Esophagus squamous epithelium (tissue), 5 donors: ENCODE measurements at places on chromosomes 5 and 9. TPM values are rescaled to one million over a fixed set of nuclear protein-coding genes. Genes with fewer than 3 reads are reported as not detected.

The DBH gene
- not detected for total RNA-seq

The FIBCD1 gene
- not detected for total RNA-seq

The PTPA gene
- 110 TPM for total RNA-seq

The PCDHGA10 gene
- 7.2 TPM for total RNA-seq

The NRARP gene
- total RNA-seq = 19.6 TPM

The CTXN3 gene
- total RNA-seq = 0.13 TPM

The ST8SIA4 gene
- 1.6 TPM for total RNA-seq

The IL33 gene
- total RNA-seq = 34.0 TPM

The PFN3 gene
- total RNA-seq = not detected

The THBS4 gene
- 4.7 TPM for total RNA-seq

The PHAX gene
- 40.3 TPM for total RNA-seq

- no peak for DNase-seq
Measured at GRCh38 chr9:123397975-123398374, 42.0 kb downstream of the CRB2 start.

GRCh38 chr9:112838342-112838741, 52.3 kb downstream of the SLC46A2 start:
- no peak for DNase-seq

DNA sequence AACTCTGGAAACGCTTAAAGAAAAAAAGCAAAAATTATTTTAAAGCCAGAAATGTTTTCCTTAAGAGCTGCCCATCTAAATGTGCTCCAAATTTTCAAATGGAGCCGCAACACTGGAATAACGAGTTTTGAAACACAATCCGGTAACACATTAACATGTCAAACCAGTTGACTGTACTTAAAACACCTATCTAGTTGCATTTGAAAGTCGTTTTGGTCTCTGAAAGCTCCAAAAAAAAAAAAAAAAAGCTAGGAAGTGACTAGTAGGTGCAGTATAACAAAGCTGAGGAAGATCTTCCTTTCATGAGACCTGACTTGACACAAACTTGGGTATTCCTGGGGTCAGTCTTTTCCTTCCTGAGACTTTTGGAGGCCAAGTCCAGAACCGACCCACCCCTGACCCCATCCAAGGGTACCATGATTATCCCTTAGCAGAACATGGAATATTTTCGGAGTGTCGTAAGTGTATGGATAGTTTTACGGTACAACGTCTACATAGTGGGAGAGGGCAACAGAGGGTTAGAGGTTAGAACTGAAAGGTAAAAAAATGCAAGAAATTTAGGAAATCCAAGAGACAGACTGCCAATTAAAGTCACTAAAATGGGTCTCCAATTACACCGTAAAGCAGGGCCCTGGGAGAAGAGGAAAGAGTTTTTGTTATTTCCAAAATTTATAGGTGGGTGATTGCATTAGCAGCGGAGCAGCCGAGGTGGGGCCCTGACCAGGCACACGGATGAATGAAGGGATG, 812 bp downstream of the CETN3 start:
- DNase-seq = no peak

DNA sequence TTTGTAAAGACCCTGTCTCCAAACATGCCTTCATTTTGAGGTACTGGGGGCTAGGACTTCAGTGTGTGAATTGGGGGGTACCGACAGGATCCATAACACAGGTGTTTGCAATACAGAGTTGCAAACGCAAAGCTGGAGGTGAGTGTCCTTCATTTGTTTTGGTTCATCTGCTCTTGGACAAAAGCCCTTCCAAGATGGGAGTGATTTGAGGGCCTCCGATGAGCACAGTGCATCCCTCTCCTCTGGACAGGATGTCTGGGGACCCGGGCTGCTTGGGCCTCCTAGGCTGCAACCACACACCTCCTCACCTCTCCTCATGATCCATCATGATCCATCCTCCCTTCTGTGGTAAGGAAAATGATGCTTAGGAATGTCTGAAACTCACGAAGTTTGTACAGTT, 23.8 kb downstream of the FGD3 start:
- DNase-seq = no peak

DNA sequence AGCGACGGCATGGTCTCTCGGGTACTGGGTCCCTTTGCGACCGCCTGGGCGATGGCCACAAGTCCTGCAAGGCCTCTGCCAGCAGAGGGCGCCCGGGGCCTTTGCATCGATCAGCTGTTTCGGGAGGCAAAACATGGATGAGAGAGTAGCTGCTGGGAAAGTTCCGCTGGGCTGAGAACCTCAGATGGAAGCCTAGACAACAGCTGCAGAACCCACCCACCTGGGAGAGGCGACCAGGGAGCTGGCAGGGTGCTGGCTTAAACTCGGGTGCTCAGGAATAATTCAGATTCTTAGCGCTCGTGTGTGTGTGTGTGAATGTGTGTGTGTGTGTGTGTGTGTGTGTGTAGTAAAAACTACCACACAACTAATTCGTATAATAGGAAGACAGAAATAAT, 50.0 kb downstream of the TRIM32 start:
- DNase-seq = peak; percentile 6

DNA sequence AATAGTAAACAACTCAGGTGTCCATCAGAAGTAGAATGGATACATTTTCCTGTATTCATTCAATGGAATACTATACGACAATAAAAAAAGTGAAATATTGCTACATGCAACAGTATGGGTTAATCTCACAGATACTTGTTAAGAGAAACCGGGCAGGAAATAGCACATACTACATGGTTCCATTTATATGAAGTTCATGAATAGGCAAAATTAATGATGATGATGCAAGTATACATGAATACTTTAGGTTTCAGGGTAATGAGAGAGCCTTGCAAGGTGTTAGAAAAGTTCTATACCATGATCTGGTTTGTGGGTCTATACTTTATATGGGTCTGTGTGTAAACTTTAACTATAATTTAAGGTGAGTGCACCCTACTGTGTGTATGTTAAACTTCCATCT, 390.4 kb downstream of the ADGRV1 start:
- no peak for DNase-seq

- DNase-seq = no peak
Measured at GRCh38 chr5:91266184-91266705, 116.9 kb downstream of the ARRDC3 start.

- DNase-seq = no peak
Measured at GRCh38 chr5:151023651-151024050, 3.3 kb downstream of the GPX3 start.

DNA sequence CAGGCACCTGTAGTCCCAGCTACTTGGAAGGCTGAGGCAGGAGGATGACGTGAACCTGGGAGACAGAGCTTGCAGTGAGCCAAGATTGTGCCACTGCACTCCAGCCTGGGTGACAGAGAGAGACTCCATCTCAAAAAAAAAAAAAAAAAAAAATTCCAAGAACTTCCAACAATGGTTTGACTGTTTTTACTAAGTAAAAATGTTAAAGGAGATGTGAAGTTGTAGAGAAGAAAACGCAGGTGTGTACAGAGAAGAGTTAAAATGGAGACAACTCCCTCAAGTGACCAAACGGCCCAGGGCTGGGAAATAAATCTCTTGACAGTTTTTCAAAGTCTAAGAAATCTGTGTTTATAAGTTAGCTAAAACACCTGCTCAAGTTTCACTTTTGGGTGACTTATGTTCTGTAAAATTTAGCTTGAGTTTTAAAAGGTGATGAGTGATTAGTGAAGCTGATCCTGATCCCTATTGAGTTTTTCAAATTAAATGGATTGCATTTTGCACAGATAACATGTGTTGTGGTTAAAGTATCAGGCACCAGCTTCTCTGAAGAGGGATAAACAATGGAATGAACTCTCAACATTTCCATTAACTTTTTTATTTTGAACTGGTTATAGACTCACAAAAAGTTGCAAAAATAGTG, 255.2 kb upstream of the CD180 start:
- DNase-seq = no peak

GRCh38 chr9:22423566-22423965, 23.1 kb upstream of the DMRTA1 start:
- no peak for DNase-seq

- no peak for DNase-seq
Measured at GRCh38 chr9:17609312-17610005, 30.6 kb downstream of the SH3GL2 start.

GRCh38 chr5:33105521-33105941, 335.2 kb upstream of the TARS1 start:
- no peak for DNase-seq

DNA sequence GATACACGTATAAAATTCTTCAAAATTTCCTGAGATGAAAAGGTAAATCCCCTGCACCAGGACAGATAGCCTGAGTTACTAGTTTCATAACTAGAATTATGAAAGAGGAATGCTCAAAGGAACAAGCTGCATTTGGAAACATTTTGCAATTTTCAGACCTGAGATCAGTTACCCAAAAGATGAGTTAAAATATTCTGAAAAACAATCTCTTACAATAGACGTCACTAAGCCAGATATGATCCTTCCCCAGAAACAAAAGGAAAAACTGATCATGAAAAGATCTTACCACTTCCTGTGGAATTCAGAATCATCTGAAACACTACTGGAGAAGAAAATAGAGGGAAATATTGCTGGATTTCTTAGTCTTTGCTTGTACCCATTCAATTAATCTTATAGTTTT, 204.7 kb downstream of the ARRDC3 start:
- no peak for DNase-seq

- DNase-seq = no peak
Measured at GRCh38 chr9:14216612-14217194, 97.2 kb downstream of the NFIB start.

- DNase-seq = no peak
Measured at GRCh38 chr5:102532123-102532522, 33.3 kb upstream of the SLCO6A1 start.

DNA sequence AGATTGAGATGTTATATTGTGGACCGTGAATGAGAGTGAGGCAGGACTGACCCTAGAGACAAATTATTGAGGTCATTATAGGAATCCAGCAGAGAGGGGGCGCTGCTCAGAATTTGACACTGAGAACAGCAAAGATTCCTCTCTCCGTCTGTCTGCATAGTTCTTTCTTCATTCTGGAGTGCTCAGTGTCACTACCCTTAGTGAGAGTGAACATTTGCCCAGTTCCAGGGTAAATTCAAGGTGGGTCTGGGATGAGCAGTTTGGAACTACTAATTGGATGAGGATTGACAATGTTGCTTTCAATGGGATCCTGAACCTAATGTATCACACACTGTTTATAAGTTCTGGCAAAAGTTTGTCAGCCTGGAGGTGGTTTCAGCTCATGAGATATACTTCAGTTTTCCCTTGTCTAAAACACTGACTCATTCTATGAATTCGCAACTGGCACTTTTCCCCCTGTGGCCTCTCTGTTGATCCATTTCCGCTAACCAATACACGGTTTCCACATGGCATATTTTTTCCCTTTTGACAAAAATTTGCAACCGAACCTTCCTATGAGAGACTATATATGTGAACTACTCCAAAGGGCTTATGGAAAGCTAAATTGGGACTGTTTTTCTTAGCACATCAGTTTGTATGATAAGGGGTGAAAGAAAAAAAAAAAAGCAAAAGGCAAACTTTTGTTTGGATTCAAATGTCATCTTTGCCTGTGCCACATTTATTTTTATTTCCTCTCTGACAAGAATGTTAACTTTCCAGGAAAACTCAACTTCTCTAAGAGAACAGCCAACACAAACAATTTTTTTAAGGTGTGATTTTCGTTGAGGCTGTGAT, 1240.7 kb upstream of the WWC1 start:
- no peak for DNase-seq

- no peak for DNase-seq
Measured at GRCh38 chr5:151570512-151571269, 20.4 kb downstream of the FAT2 start.

DNA sequence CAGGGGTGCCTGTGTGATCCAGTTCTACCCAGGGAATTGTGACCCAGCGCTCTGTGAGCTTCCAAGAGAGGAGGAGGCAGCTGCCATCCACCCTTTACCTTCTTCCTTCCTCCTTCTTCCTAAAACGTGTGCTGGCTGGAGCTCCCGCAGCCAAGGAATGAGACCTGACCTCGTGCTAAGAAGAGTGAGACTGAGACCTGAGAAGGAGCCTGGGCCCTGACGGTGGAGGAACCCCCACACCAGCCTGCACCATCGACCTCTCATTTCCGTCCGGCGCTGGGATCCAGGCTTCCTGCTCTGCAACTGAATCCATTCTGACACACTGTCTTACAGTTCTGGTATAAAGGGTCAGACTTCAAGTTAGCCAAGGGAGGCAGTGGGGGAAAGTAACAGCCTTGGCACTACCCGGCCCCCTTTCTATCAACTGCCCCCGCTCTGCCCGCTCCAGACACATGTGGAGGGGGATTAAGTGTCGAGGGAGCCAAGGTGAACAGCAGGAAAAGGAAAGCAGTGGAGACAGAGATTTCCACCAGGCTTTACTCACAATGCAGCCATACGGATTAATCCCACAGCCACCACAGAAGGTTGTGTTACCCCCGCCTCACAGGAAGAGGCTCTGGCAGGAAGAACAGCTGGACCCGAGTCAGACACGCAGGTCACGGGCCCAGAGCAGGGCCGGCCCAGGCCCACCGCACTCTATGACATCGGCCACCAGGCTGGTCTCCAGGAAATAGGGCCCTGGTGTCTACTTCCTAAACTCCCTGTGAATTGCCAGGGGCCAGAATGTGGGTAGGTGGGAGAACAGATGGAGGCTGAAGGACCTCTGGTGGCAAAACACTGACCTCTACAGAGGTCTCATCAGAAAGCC, 15.8 kb downstream of the MGAT1 start:
- DNase-seq = no peak

GRCh38 chr5:148796936-148797335, 29.5 kb upstream of the ADRB2 start:
- no peak for DNase-seq

- DNase-seq = no peak
Measured at GRCh38 chr5:62011089-62011664, 294.8 kb upstream of the KIF2A start.

DNA sequence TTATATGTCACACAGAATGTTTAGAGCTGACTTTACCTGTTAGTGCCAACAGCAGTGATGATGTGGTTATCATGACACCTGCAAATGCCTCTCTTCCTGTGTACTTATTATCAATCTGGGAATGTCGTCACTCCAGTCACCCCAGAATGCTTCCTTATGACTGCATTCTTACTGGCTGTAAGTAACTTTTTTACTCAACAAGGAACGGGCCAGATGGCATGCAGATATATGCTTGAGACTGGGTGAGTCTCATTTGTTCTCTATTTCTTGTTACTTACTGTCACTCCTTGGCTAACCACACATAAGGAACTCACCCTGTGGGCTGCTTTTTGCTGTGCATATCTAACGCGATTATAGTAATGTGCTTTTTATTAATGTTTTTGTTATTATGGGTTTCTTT, 385.5 kb upstream of the MEF2C start:
- no peak for DNase-seq
